ENCODE measurements at places on chromosomes 12 and 14. TPM values are rescaled to one million over a fixed set of nuclear protein-coding genes. Genes with fewer than 3 reads are reported as not detected.

GRCh38 chr14:103068351-103069073, 11.2 kb upstream of the CDC42BPB start:
- no peak for DNase-seq

DNA sequence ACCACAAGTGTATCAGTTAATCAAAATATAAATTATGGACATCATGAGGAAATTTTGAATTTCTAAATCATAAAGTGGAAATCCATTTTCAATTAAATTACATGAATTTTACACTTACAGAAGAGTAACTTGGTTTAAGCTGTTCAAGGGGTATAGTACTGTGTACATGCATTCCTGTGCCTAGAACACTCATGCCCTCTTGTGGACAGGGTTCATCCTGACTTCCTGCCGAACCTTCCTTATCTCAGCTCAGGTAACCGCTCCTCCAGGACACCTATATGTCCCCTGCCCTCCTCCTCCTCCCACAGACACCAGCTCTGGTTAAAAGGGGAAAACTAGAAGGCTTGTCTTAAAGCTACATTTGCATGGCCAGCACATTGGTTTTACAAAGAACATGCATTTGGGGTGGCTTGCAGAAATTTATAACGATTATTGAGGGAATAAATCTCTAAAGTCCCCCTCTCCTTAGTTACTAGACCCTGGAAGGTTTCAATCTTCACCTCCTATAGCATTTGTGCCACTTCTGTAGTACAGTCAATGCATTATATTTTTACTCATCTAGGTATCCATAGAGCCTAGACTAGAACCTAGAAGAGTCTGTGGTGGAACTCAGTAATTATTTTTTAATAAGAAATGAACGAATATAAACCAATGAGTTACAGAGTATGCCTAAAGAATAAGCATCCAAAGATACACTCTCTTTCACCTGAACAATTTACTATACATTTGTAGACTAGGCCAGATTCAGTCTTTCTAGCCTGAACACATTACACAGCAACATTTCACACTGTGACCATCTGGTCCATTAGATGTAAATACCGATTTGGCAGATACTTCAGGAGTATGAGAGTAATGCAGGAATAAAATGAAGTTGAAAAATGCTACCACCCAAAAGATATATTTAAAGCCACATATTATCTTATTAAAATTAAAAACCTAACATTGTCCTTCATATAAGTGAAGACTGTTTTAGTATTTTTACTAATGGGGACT, 345.6 kb downstream of the PAWR start:
- DNase-seq: peak; percentile 46

GRCh38 chr12:103960616-103961227, 5.0 kb upstream of the TDG start:
- DNase-seq: no peak

- peak; percentile 26 for DNase-seq
Observed at GRCh38 chr12:111412007-111412829, 6.5 kb downstream of the SH2B3 start.

GRCh38 chr12:89183985-89184435, 168.3 kb downstream of the DUSP6 start:
- DNase-seq: no peak

- no peak for DNase-seq
Observed at GRCh38 chr12:113829212-113829611, 136.9 kb downstream of the RBM19 start.

GRCh38 chr12:90794212-90794611, 160.8 kb downstream of the CCER1 start:
- DNase-seq: no peak

DNA sequence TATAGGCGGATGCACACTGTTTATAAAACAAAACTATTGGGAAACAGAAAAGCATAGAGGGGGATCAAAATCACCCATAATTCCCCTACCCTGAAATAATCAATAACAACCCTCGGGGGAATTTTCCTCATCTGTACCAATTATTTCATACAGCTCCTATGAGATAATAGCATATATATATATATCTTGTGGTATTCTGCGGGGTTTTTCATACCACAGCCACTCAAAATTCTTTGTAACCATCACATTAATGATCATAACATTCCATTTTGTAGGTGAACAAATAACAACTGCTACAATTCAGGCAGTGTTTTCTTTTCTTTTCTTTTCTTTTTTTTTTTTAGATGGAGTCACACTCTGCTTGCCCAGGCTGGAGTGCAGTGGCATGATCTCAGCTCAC, 35.3 kb downstream of the P2RX7 start:
- DNase-seq: no peak

- no peak for DNase-seq
Observed at GRCh38 chr14:39258782-39259545, 25.2 kb downstream of the MIA2 start.

DNA sequence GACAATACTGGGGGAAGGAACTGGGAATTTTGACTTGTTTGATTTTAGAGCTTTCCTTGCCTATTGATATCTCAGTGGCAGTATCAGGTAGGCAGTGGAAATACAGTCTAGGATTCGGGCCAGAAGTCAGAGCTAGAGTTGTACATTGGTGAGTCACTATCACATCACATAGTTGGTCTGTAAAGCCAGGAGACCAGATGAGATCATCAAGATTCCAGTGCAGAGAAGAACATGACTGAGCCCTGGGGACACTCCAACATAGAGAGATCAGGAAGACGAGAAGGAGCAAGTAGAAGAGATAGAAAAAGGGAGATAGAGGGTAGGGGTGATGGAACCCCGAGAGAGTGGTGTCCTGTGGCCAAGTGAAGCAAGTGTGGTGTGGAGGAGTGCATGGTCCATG, 46.6 kb upstream of the NR1H4 start:
- DNase-seq: peak; percentile 56

- DNase-seq: no peak
Observed at GRCh38 chr14:62796431-62796830, 248.8 kb downstream of the KCNH5 start.

DNA sequence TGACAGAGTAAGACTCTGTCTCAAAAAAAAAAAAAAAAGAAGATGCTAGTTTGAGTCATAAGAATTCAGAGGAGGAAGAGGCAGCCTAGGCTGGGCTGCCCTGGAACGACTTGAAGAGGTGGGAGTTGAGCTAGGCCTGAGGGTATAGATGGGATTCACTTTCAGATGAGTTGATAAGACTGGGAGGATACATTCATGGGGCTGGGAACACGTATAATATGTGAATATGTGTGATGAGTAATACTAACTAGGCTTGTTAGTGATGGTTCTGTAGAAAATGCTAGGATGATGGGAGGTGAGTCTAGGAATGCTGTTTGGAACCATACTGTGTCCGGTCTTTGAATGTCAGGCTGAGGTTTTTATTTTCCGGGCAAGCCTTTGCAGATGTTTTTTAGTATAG, 9.0 kb downstream of the PLEKHA5 start:
- DNase-seq: no peak

DNA sequence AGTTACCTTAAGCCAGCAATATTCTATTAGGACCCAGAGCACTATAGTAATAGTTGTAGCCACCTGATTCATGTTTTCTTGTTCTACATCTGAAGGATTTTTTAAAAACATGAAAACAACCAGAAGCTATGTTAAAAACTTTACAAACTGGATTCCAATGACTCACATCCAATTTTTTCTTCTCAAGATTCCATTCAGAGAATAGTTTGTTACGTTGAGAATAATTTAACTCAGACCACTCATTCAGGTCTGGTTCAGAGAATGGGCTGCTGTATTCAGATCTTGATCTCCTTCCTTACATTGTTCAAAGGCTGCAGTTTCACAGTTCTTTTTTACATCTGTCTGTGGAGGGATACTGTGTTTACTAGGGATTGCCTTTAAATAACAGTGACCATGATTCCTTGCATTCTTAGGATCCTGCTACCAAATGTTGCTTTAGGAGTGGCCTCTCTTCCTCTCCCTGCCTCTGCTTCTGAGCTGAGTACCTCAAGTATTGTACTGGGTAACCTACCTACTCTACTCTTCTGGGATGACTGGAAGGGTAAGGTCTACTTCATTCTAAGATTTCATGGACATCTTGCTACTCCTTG, 448.0 kb upstream of the FBXO33 start:
- no peak for DNase-seq

- peak; percentile 31 for DNase-seq
Observed at GRCh38 chr14:24887623-24888304, 162.2 kb downstream of the STXBP6 start.

DNA sequence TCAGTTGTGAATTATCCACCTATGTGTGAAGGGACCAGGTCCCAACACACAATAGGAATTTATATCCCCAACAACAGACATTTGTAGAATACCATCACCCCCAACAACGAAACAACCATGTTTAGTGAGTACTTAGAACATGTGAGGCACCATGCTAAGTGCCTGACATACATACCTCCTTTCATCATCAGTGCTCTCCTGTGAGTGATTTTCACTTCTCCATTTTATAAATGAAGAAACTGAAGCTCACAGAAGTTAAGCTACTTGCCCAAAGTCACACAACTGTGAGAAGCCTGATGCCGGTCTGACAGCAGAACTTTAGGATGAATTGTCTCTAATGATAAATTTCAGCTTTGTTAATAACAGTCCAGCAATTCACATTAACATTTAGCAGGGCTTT, 35.4 kb downstream of the SPTB start:
- DNase-seq: no peak

DNA sequence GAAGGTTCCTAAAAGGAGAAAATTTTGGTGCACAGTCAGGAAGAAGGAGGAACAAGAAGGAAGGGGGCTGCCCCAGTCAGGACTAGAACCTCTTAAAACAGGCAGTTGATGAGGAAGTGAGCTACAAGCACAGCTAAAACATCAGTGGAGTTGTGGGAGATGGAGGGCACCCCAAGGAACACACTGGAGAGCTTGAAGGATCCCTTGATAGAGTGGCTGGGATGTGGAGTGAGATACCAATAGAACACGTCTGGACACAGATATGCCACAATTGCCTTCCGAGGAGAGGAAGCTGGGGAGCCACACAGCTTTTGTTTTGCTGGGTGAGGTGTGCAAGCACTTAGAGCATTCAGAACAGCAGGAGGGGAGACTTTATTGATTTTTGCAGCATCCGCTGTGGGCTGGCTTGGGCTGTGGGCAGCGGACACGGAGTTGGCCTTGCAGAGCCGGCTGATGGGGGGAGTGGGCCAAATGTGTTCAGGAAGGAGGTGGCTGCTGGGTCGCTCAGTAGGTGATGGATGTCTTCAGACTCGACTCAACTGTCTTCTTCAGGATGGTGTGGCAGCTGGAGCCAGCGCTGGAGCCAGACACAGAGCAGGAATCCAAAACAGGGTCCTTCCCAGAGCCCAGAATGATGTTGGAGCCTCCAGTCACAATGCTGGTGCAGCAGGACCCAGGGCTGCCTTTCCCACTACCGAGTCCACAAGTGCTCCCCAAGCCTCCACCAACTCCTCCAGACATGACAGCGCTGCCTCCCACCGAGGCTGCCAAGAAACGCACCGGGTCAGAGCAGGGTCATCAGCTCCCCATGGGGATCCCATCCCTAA, 4.7 kb upstream of the KRT79 start:
- DNase-seq: no peak

DNA sequence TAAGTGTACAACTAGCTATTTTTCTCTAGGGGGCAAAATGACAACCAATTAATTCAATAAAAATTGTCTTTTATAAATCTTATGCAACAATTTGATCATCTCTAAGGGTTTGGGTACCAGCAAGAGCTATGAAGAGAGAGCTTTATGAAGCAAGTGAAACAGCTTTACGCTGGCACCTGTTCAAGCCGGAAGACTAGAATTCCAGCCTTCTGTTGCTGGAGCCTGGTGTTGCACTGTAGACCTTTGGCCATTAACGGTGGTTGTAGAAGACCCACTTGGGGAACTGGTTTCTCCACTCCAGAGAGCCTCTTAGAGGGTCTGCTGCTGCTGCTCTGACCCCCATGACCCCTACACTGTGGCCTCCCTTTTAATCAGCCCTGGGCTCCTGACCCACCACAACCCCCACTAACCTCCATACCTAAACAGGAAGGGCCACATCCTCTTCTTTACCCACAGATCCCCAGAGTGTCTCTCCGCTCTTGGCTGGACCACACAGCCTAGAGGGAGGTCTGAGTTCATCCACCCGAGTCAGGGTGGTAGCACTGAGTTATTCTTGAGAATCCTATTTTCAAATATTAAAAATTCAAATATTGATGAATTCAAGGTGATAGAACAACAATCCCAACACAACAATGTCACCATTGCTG, 54.6 kb upstream of the STON2 start:
- no peak for DNase-seq

The FOXG1 gene
- not detected for total RNA-seq

The PRB2 gene
- total RNA-seq: not detected

The RNASE7 gene
- not detected for total RNA-seq

The DIABLO gene
- total RNA-seq: 116 TPM

The LHX5 gene
- not detected for total RNA-seq

The ARHGAP5 gene
- total RNA-seq: 55.2 TPM

The KRT72 gene
- not detected for total RNA-seq

The MED13L gene
- total RNA-seq: 38.7 TPM

The NPFF gene
- total RNA-seq: not detected

The KRT2 gene
- total RNA-seq: not detected

The C12orf60 gene
- 3.6 TPM for total RNA-seq

The RASSF9 gene
- total RNA-seq: not detected

The DHRS2 gene
- total RNA-seq: not detected
